ENCODE measurements at places on chromosomes 4 and X.

- DNase-seq, result peak; percentile 40
Observed at GRCh38 chr4:138919094-138919936, 96.3 kb upstream of the NOCT start.

DNA sequence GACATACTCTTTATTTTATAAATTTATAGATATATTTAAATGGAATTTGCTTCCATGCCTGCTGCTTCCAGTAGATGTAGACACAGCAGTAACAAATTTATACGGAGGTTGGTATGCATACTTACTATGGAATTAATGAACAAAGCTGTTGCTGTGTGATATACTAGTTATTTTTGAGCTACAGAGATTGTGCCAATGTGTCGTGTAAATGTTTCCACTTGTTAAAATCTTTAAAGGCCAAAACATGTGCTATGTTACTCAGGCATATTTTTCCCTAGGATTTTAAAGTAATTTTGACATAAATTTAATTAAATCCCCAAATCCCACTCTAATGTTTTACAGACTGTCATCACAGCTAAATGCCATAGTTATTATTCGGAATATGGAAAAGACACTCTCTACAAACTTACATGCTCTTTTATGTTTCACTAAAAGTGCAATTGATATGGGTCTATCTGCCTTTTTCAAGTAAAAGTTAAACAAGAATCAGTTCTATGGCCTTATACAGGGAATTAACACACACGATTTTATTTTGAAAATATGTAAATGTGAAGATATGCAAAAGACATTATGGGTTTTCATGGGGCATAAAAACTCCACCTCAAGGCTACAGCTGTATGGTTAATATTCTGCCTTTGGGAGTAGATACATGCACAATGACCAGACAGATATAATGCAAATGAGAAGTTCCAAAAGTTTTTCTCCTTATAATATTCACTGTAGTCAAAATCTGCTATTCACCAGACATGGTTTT is 256.8 kb downstream of the FSTL5 start:
- no peak for DNase-seq

GRCh38 chr4:102541697-102542096 is 40.5 kb downstream of the NFKB1 start:
- no peak for DNase-seq

DNA sequence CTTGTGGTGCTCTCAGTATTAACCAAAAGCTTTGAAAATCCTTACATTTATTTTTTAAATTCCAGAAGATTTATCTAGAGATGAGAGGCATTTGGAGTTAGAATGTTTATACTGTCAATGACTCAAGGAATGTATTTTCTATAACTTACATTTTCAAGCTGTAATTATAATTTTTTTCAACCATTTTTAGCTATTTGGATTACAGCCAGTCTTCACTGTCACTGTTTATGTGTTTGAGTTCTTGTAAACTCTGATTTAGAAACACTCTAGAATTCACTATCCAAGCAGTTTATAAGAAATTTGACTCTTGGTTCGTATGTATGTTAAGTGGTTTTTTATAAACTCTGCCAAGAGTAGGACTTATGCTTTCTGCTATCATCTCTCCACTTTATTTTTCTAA is 36.7 kb upstream of the GUCY1A1 start:
- no peak for DNase-seq

DNA sequence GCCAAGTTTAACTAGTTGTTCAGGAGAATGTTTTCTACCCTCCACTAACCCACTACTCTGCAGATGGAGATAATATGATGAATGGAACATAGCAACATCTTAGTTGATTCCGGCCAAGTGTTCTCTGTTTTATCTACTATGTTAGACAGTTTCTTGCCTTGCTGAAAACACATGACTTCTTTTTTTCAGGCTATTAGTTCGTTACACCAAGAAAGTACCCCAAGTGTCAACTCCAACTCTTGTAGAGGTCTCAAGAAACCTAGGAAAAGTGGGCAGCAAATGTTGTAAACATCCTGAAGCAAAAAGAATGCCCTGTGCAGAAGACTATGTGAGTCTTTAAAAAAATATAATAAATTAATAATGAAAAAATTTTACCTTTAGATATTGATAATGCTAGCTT is 13.3 kb downstream of the ALB start:
- DNase-seq, result no peak

DNA sequence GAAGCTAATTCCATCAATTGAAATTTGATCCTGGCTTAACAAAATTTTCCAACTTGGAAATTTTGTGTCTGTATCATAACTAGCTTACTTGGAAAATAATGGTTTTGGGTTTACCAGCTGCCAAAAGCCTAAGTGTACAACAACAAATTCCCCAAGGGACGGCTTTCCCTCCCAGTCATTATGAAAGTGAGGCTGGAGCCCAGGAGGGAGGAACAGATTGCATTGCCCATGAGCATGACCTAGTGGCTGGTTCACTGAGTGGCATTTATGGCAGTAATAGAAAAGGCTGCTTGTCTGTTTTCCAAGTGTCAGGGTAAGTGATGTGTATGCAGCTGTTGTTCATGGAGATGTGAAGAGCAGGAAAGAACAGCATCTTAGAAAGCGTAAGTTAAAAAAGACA is 70.8 kb upstream of the HHIP start:
- DNase-seq, result no peak

Data from stimulated activated effector memory CD8-positive, alpha-beta T cell treated with anti-CD3 and anti-CD28 coated beads, Interleukin-12 subunit alpha, Interleukin-12 subunit beta, amount 100 ng/mL, for 72 hours (primary cell).